Motor neuron (in vitro differentiated cells): ENCODE measurements at places on chromosomes 3 and 15. TPM values are rescaled to one million over a fixed set of nuclear protein-coding genes. Genes with fewer than 3 reads are reported as not detected.

DNA sequence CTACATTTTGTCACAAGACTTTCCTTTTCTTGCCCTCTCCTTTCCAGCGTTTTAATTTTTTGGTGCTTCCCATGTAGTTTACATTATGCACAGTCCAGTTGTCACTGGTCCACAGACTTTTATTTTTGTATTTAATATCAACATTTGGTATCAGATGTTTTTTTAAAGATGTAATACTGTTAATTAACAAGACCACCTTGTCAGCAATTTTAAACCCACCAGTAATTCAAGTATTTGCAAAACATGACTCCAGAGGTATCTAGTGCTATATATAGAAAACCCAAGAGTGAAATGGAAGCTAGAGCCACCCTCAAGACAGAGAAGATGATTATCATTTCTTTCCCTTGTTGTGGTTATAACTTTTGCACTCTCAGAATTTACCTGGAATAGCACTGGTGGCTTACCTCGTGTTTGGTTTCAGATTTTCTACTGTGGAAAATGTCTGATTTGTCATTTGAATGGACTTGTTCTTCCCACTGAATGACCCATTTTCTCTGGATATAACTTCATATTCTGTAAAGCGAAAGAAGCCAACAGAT is 56.2 kb downstream of the TFG start:
- ATAC-seq = no peak

- ATAC-seq = no peak
Measured at GRCh38 chr3:78659386-78659987, 1108.3 kb downstream of the ROBO1 start.

DNA sequence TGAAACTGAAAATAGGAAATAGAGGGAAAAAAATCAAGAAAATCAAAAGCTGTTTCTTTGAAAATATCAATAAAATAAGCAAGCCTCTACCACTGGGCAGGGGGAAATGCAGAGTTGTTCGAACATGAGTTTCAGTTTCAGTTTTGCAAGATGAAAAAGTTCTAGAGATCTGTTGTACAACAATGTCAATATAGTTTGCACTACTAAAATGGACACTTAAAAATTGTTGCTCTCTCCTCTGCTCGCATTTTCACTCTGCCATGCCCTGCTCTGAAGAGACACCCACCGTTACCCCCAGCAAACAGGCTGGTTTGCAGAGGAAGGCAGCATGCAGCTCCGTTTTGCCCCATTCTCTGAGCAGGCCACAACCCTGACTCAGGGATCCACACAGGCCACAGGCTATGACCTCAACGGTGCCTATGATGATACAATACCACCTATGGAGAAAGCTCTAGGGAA is 64.5 kb downstream of the ZNF148 start:
- ATAC-seq = no peak

GRCh38 chr3:7962301-7962700 is 539.3 kb upstream of the LMCD1 start:
- ATAC-seq = no peak

DNA sequence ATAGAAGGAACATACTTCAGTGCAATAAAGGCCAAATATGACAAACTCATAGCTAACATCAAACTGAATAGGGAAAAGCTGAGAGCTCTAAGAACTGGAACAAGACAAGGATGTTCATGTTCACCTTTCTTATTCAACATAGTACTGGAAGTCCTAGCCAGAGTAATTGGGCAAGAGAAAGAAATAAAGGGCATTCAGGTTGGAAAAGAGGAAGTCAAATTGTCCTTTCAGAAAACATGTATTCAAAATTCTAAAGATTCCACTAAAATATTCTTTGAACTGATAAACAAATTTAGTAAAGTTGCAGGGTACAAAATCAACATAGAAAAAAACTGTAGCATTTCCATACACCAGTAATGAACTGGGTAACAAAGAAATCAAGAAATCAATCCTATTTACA is 12.2 kb upstream of the ZNF197 start:
- no peak for ATAC-seq

DNA sequence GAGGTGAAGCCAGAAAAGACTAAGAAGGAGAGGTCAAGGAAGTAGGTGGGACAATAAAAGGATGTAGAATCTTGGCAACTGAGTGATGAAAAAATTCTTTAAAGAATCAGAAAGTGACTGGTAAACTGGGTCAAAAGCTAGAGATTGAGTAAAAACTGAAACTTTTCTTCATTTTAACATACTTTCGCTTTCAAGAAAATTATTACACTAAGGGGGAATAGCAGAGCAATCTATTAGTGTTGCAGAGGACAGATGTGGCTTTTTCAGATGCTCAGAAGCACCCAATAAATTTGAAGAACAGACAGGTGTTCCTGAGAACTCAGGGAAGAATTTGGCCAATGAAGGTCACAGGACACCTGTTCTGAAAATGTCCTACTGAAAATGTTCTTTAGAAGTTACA is 805.4 kb upstream of the ALCAM start:
- ATAC-seq = no peak

GRCh38 chr3:130975251-130975650 is 51.4 kb downstream of the ASTE1 start:
- no peak for ATAC-seq

DNA sequence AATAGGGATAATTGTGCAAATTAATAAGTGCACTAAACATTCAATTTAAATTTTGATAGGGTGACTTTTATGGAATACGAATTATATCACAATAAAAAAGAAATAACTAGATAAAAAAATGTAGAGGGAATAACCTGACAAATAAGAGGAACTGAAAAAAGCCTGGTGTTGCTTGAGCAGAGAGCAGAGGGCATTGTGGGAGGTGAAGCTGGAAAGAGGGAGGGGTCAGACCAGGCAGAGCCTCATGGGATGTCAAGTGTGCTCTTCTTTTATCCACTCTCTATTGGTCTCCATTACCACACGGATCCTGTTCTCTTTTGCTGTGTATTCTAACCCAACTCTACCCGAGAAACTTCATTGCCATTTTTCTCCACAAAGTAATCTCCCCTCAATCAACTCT is 264.0 kb upstream of the CRBN start:
- no peak for ATAC-seq

The SEMA6D gene
- 32.1 and 33.1 TPM in 2 replicates for total RNA-seq

The TMIE gene
- 0.68 and 2.5 TPM in 2 replicates for total RNA-seq

The LARP6 gene
- total RNA-seq = 13.9 and 15.4 TPM in 2 replicates

The SCAANT1 gene
- total RNA-seq = 12.1 TPM in 1 of 2 replicates, not detected in the other

The DYNC1LI1 gene
- 54.8 and 65.5 TPM in 2 replicates for total RNA-seq

The TPRG1 gene
- 2.2 and 4.4 TPM in 2 replicates for total RNA-seq

The SLC22A13 gene
- 0.27 and 0.36 TPM in 2 replicates for total RNA-seq

The ECE2 gene
- 0.21 and 0.82 TPM in 2 replicates for total RNA-seq
